Glutamatergic neuron (in vitro differentiated cells): ENCODE measurements at places on chromosomes 13 and 19.

DNA sequence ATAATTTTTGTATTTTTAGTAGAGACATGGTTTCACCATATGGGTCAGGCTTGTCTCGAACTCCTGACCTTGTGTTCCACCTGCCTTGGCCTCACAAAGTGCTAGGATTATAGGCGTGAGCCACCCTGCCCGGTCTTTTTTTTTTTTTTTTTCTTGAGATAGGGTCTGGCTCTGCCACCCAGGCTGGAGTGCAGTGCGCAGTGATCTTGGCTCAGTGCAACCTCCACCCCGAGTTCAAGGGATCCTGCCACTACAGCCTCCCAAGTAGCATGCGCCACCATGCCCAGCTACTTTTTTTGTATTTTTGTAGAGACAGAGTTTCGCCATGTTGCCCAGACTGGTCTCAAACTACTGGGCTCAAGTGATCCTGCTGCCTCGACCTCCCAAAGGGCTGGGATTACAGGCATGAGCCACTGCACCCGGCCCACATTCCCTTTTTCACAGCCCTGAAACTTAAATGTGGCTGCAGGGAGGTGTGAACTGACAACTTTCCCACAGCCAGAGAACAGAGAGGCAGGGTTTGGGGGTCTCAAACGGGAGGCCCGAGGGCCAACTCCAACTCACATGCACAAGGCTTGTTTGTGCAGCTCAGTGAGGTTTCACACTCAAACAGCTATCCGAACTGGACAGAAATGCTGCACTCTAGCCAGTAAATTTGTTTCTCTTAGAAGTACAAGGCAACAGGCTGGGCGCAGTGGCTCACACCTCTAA is 4.4 kb upstream of the S1PR5 start:
- no peak for DNase-seq

- no peak for DNase-seq
Measured at GRCh38 chr19:33385956-33386355, 12.4 kb downstream of the CEBPG start.

GRCh38 chr13:57734306-57734705 is 102.8 kb downstream of the PCDH17 start:
- no peak for DNase-seq

DNA sequence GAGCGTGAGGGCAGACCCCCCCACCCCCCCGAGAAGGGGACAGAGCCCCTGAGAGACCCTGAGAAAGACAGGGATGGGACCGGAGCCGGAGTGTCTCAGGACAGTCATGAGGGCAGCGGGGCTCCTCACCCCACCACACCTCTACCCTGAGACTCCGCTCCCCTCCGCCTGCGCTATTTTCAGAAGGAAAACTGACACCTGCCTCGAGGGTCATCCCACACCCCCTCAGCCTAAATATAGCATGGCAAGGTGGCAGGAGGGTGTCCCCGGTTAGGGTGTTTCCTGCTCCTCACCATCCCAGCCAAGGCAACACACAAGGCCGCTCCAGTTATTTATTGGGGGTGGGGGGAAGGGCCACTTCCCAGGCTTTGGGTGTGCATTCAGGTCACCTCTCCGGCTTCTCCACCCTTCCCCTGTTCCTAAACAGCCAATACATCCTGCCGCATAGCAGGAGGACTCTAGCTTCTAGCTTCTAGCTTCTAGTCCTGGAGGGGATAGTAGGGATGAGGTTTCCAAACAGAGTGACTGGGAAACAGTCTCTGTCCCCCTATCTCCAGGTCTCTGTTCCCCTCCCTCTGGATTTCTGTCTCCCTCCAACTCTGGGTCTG is 1.4 kb upstream of the NTF4 start:
- DNase-seq = no peak

DNA sequence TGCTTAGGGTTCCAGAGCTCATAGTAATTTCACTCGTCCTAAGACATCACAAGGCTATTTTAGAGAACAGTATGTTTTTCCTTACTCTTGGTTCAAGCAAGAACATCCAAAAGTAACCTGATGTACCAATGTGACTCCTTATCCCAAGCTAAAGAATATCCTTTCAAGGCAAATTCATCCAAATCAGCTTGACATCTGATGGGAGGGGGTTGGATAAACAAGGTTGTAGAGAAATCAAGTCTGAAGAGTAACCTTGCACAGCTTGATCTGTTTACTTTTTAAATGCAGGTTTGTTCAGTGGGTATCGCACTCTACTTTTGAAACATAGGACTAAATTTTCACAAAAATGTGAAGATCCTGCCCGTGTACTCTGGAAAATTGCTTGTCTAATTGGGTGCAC is 201.2 kb downstream of the GGACT start:
- DNase-seq = no peak

DNA sequence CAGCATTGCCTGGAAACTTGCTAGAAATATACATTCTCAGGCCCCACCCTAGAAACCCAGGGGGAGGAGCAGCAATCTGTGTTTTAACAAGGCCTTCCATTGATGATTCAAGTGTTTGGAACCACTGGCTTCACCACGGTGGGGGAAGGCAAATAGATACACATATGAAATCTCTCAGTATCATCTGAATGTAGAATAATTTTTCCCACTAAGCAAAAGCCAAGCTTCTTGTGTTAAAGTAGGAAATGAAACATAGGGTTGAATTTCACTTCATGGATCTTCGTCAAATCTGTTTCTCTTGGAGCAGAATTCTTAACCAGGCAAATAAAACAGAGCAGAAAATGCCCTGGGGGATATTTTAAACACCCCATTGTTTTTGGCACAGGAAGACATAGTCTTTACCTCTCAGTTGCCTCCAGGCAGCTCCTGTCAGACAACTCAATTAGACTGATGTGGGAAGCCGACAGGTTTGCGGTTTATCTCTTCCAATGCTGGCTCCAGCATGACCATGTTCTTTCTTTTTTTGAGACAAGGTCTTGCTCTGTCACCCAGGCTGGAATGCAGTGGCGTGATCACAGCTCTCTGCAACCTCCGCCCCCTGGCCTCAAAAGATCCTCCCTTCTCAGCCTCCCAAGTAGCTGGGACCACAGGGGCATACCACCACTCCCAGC is 213.0 kb downstream of the FOXO1 start:
- DNase-seq = no peak

DNA sequence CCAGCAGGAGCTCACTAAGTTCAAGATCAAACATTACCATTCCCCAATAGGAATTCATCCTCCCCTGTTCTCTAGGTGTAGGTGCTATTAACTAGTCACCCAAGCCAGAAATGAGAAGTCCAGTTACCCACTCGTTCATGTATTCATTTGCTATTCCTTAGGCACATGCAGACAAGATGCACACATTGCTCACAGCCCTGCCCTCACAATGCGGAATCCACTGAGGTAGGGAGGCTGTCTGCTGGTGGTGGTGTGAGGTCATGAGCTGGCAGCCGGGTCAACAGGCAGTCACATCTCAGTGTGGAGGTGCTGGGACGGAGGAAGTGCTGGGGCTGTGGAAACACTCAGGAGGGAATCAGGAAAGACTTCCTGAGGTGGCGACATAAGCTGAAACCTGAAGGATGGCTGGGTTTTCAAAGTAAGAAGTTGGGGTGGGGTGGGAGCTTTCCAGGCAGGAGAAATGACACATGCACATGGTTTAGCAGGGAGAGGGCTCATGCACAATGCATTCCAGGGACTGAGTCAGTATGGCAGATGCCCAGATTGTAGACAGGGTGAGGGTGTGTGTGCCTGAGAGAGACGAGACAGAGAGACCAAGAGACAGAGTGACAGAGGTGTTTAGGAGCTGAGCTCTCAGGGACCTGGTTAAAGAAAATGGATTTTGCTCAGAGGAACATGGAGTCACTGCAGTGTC is 117.6 kb downstream of the USP12 start:
- DNase-seq = no peak

DNA sequence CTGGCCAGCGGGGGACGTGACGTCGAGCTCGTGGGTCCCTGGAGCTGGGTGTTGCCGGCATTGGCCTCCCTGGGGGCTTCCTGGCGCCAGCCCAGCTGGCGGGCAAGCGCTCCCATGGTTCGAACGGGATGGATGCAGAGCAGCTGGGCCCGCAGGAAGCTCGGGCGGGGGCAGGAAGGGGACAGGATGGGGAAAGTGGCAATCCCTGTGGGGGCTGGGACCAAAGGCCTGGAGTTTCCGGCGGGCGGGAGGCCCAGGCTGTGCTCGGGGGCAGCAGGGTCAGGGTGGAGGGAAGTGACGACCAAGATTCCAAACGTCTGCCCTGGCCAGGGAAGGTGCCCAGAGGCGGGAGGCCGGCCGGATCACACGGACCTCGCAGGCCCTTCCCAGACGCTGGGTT is 19.3 kb downstream of the PALM start:
- no peak for DNase-seq

GRCh38 chr19:1135454-1135853 is 31.7 kb downstream of the GPX4 start:
- DNase-seq = no peak

DNA sequence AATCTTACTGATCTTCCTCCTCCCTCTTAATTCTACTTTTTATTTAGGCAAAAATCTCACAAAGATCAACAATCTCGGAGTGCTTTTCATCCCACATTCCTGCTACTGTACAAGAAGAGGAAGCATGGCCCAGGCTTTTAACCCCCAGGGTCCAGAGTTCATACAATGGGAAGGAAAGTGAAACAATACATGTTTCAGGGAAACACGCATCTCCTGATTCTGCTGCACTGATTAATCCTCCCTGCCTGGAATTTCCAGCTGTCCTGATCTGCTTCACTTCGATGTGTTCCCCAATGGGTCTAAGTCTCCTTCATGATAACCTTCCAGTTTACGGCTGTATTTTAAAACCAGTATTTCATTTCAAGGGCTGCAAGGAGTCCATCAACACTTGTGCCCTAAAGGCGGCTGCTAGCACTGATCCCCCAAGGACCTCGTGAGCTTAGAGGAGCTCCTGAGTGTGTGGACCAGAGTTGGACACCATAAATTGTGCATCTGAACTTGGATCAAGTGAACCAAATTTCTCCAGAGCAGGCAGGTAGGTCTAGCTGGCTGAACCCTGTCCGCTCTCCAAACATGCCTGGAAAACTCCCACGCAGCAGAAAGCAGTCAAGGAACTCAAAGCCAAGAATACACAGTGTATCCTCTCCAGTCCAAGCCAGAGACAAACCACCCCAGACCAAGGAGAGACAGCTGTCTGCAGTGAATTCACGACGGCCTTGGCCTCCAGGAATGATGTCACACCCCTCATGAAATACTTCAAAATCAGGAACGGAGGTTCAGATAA is 44.3 kb downstream of the COL4A1 start:
- DNase-seq = no peak

DNA sequence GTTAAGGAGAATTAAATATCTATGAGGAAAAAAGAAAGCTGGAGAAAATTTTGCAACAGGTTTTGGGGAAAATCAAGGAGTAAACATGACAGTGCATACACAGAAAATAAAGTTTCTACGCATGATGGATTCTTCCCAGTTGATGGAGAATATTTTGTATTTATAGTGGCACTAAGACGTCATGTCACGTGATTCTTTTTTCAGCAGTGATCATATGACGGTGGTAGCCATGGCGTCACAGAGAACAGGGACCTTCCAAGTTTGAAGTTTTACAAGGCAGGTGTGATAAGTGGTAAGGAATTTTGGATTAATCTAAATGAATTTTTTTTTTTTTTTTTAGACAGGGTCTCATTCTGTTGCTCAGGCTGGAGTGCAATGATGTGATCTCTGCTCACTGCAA is 8.5 kb downstream of the MBD3L1 start:
- no peak for DNase-seq

- no peak for DNase-seq
Measured at GRCh38 chr13:114303700-114304327, 10.5 kb upstream of the CHAMP1 start.

DNA sequence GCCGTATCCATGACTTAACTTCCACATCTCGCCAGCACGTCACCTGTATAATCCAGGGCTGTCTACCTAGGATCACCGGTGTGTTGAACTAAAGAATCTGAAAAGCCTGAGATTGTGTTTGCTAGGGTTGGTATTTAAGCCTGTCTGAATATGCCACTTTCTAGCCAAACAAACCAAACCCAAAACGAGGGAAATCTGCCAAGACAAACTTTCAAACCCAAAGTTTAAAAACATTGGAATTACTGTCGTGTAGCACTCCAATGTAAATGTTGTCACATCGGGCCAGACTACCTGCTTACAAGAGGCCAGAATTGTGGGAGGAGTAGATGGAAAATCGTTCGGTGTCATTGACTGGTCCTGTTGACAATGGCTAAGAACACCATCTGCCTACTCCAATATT is 747.8 kb downstream of the EFNB2 start:
- no peak for DNase-seq

DNA sequence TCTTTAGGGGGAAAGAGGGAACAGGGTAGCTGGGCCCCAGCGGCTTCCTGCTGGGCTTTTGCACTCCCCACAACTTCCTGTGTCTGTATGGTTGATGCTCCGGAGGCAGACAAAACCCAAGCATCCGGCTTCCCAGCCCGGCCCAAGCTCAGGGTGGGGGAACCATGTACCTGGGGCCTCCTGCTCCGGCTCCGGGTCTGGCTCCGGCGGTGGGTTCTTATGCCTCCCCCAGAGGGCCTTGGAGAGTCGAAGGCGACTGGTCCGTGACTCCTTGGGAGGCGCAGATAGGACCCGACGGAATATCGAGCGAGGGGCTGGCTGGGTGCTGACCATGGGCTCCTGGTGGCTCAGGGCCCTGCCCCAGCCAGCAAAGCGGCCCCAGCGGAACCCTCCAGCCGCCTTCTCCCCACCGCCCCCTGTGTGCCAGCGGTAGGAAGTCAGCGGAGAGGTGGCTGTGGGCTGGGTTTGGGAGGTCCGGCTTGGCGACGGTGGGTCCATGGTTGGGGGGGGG is 428 bp downstream of the RASAL3 start:
- no peak for DNase-seq

GRCh38 chr13:77518266-77518665 is 17.2 kb upstream of the SCEL start:
- DNase-seq = no peak

DNA sequence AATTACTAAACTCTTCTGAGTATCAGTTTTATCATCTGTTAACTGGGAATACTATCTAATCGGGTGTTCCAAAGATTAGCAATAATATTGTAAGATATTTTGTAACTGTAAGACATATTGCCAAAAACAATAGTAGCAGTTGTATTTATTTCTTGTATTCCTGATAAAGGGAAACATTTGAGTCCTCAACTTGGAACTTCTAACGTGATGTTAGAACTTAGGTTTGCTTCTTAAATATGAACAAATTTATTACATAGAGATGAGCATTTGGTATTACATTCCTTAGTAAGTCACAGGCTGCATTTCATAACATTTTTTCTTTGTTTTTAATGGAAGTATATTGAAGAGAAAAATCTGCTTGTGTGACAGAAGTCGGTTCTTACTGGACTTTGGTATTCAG is 225.3 kb downstream of the NALCN start:
- DNase-seq = no peak

DNA sequence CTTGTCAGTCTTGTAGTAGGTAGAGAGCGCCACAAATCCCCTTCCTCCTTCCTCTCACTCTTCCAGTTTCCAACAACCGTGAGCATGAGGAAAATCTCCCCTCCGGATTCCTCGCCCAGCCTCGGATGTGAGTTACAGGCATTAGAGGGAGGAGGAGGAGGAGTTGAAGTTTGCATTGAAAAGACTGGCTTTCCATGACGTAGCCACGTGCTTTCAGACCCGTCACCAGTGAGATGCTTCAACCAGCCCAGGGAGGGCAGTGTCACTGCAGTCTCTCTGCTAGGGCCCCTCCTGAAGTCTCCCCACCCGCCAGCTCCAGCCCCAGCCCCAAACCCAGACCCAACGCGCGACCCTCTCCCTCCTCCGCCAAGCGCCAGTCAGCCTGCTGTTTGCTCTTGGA is 442 bp upstream of the FGF14 start:
- DNase-seq = peak; percentile 77
